GM23248 (cell line): ENCODE measurements at places on chromosomes 7 and 10. TPM values are rescaled to one million over a fixed set of nuclear protein-coding genes. Genes with fewer than 3 reads are reported as not detected.

DNA sequence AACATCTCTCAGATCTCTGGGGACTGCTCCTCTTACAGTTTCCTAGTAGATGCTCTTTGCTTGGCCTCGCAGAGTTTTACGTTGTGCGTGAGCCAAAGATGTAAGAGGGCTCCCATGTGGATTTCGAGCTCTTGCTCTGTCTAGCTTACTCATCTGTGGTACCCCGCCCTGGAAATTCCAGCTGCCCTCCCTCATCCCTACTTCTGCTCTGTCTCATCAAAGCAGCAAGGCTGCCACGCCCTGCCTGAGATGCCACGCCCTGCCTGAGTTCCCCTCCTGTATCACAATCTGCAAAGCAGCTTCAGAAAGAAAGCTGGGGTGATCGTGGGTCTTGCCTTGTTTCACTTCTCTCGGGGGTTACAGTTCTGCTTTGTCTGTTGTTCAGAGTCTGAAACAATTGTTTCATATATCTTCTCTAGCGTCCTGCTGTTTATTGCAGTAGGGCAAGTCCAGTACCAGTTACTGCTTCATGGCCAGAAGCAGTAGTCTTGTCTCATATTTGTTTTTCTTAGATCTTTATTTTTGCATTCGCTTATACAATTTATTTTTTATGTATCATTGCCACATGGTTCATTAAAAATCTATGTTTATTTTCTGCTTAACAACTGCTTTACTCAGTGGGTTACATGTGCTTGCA is 36.1 kb upstream of the CCNY start:
- H3K36me3 ChIP-seq: no peaks in the 10 kb centered on the region
- H3K27me3 ChIP-seq: no peaks in the 10 kb centered on the region
- H3K4me3 ChIP-seq: peak overlapping the region; percentile 44
- peaks cover 10% of the 10 kb centered on the region for H3K4me1 ChIP-seq

GRCh38 chr10:119477444-119477843 is 65.1 kb downstream of the RGS10 start:
- H3K4me1 ChIP-seq: no peaks in the 10 kb centered on the region
- H3K27ac ChIP-seq: no peak overlapping the region
- H3K36me3 ChIP-seq: no peaks in the 10 kb centered on the region
- no peak for DNase-seq
- H3K27me3 ChIP-seq: peaks cover 40% of the 10 kb centered on the region
- no peak overlapping the region for H3K4me3 ChIP-seq

GRCh38 chr7:18497082-18497481 is 1.5 kb downstream of the HDAC9 start:
- H3K4me3 ChIP-seq: no peak overlapping the region
- peaks cover 18% of the 10 kb centered on the region for H3K4me1 ChIP-seq
- no peaks in the 10 kb centered on the region for H3K27me3 ChIP-seq
- H3K36me3 ChIP-seq: no peaks in the 10 kb centered on the region

DNA sequence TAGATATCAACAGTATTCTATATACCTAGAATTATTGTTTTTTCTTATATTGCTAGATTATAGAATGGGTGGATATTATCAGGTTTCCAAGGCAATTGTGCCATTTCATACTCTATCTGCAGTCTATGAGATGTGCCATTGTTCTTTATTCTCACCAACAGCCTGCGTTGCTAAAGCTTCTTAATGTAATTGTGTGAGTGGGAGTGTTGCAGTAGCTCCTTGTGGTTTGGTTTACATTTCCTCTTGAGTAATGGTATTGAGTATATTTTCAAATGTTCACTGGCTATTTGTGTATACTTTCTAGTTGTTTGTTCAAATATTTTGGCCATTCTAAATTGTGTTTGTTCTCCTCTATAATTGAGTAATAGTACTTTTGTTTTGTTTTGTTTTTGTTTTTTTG is 199.2 kb downstream of the TFEC start:
- no peak overlapping the region for H3K27ac ChIP-seq
- DNase-seq: no peak
- H3K36me3 ChIP-seq: no peaks in the 10 kb centered on the region
- no peaks in the 10 kb centered on the region for H3K4me1 ChIP-seq
- no peaks in the 10 kb centered on the region for H3K27me3 ChIP-seq

DNA sequence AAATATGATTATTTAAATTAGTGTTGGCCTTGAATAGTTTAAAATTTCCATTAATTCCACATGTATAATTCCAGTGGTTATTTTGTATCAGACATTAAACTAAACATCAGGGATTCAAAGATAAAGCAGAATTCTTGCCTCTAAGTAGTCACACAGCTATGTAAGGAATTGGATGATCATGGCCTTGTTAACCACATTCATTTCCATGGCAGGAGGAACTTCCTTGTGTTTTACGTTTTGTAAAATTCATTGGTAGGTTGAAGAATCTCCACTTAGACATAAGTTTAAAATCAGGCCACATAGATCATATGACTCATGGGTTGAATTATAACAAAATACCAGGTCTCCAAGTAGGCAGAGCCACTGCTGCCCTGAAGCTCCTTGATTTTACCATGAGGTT is 289.7 kb downstream of the PLXDC2 start:
- no peaks in the 10 kb centered on the region for H3K36me3 ChIP-seq
- DNase-seq: no peak
- H3K4me1 ChIP-seq: no peaks in the 10 kb centered on the region
- H3K27ac ChIP-seq: no peak overlapping the region

- no peak overlapping the region for H3K4me3 ChIP-seq
- DNase-seq: peak; percentile 59
- no peak overlapping the region for H3K27ac ChIP-seq
- H3K27me3 ChIP-seq: no peaks in the 10 kb centered on the region
- peaks cover 18% of the 10 kb centered on the region for H3K4me1 ChIP-seq
These were observed 121.4 kb upstream of the INHBA start for GRCh38 chr7:41824284-41824683.

DNA sequence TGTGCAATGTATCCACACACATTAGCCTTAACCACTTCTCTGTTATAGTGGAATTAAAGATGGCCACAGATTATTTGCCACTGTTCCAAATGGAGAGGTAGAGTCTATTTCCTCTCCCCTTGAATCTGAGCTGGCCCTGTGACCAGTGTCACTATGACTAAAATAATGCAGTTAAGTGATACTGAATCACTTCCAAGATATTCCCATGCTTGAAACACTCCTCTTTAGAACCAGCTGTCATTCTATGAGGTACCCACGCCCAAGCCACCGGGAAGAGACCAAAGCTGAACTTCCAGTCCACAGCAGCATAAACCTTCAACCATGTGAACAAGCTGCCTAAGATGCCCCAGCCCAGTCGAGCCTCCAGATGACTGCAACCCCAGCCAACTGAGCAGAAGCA is 2.1 kb upstream of the DHX32 start:
- no peaks in the 10 kb centered on the region for H3K27me3 ChIP-seq
- no peaks in the 10 kb centered on the region for H3K36me3 ChIP-seq
- DNase-seq: no peak
- no peak overlapping the region for H3K4me3 ChIP-seq

DNA sequence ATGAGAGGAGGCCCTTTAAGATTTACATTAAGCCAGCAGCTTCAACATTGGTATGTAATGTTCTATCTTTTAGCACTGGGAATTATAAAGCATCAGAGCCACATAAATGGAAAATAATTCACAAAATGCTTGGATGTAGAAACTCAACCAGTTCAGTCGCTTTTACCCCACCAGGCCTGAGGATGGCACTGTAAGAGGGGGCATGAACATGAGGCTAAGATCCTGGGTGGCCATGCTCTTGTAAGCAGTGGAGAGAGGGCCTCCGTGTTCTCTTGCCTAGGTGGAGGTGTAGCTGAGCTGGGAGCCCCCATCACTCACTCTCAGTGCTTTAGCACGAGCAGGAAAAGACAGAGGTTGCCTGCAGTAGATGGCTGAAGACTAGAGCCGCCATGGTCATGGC is 238.8 kb downstream of the FANK1 start:
- peaks cover 11% of the 10 kb centered on the region for H3K36me3 ChIP-seq
- peak; percentile 34 for DNase-seq
- H3K27ac ChIP-seq: 0 out of 2 replicates have a peak overlapping the region, but pooled peaks have one; percentile 78

GRCh38 chr7:3578399-3578798 is 277.3 kb downstream of the SDK1 start:
- H3K27me3 ChIP-seq: no peaks in the 10 kb centered on the region
- DNase-seq: no peak
- no peak overlapping the region for H3K27ac ChIP-seq
- no peaks in the 10 kb centered on the region for H3K36me3 ChIP-seq
- no peaks in the 10 kb centered on the region for H3K4me1 ChIP-seq
- H3K4me3 ChIP-seq: no peak overlapping the region

Gene UPK3B
- not detected in 2 replicates for polyA plus RNA-seq

DNA sequence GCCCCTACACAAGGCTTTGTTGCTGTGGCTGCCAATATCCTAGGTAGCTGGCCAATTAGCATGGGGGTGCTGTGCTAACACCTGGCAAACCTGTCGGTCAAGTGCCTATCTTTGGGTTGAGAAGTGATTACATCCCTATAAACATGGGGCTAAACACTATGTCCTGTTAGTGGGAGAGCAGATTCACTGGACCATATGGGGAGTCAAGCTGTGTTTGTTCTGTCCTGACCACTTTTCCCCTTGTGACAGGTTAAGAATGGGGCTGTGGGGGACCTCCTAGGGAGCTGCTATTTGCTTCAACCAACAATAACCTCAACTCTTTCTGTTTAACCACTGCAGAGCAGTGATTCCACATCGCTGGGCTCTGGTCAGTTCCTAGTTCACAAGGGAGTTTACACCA is 151.5 kb upstream of the AOAH start:
- no peak overlapping the region for H3K4me3 ChIP-seq
- no peak for DNase-seq
- H3K4me1 ChIP-seq: no peaks in the 10 kb centered on the region
- no peaks in the 10 kb centered on the region for H3K27me3 ChIP-seq

DNA sequence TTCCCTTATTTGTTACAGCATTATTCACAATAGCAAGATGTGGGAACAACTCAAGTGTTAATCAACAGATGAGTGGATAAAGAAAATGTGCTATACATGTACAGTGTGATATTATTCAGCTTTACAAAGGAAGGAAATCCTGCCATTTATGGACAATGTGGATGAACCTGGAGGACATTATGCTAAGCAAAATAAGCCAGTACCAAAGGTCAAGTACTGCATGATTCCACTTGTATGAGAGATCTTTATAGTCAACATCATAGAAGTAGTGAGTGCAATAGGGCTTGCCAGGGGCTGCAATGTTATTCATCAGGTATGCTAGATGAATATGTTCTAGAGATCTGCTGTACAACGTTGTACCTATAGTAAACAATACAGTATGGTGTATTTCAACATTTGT is 138.5 kb upstream of the AGR3 start:
- no peaks in the 10 kb centered on the region for H3K36me3 ChIP-seq
- no peak overlapping the region for H3K27ac ChIP-seq
- H3K4me3 ChIP-seq: no peak overlapping the region
- H3K4me1 ChIP-seq: peaks cover 23% of the 10 kb centered on the region

DNA sequence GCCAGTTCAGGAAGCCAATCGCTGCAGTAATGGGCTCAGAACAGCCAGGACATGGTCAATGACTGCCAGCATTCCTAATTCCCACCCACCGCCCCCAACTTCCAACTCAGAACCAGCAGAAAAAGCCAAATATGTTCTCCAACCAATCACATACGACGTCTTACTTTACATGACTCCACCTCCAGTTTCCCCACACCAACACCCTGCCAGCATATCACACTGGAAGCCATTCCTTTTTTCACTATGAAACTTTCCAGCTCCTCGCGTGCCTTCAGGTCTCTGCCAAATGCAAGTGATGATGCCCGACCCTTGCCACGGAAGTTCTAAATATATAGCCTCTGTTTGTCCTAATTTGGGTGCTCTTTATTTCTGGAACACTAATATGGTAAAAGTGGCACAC is 12.5 kb downstream of the NPS start:
- DNase-seq: no peak
- H3K27ac ChIP-seq: no peak overlapping the region
- no peaks in the 10 kb centered on the region for H3K36me3 ChIP-seq
- H3K4me3 ChIP-seq: no peak overlapping the region
- H3K27me3 ChIP-seq: 0 out of 2 replicates have a peak, but pooled peaks cover under 1% of the 10 kb centered on the region

GRCh38 chr10:79081353-79082034 is 12.7 kb downstream of the ZMIZ1 start:
- H3K27ac ChIP-seq: peak overlapping the region; percentile 100
- H3K27me3 ChIP-seq: no peaks in the 10 kb centered on the region
- peak overlapping the region; percentile 27 for H3K4me3 ChIP-seq
- DNase-seq: peak; percentile 97

Gene MLXIPL
- polyA plus RNA-seq: not detected in 2 replicates

DNA sequence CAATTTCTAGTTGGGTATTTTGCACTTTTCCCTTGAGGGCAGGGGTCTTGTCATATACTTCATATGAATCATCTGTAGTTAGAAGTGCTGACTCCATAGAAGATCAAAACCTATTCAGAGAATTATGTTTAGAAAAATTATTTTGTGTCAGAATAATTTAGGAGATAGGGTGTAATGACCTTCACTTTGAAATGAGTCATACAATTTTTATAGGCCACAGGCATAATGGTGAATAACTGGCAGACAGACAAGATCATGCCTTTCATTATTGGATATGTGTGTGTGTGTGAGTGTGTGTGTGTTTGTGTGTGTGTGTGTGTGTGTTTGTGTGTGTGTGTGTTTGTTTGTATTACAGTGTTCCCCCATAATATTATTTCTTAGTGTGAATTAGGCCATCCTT is 523.0 kb downstream of the ANKRD7 start:
- no peak overlapping the region for H3K4me3 ChIP-seq
- no peaks in the 10 kb centered on the region for H3K27me3 ChIP-seq
- DNase-seq: no peak
- no peaks in the 10 kb centered on the region for H3K36me3 ChIP-seq

DNA sequence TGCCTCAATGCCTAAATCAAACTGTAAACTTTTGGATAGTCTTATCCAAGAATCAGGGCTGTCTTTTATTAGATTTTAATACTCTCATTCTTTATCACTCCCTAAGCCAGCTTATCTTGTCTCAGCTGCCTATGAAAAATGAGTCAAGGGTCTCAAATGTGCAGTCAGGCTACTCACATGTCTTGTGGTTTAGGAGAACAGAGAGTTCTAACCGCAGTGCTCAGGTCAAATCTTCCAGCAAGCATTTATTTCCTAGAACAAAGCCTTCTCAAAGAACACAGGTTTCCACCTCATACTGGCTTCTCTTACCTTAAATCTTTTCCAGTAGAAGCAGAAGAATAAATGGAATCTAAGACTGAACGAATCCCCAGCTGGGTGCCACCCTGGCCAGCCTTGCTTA is 23.5 kb downstream of the HTR5A start:
- no peak overlapping the region for H3K4me3 ChIP-seq
- DNase-seq: no peak
- H3K27me3 ChIP-seq: no peaks in the 10 kb centered on the region
- H3K4me1 ChIP-seq: no peaks in the 10 kb centered on the region
- no peaks in the 10 kb centered on the region for H3K36me3 ChIP-seq

Gene ABCB1
- polyA plus RNA-seq: 0.13 and 0.33 TPM in 2 replicates
